ENCODE measurements at places on chromosomes 1 and 21. TPM values are rescaled to one million over a fixed set of nuclear protein-coding genes. Genes with fewer than 3 reads are reported as not detected.

The SON gene
- 347 TPM for polyA plus RNA-seq

The FCRL1 gene
- 0.06 TPM for polyA plus RNA-seq

The DIO1 gene
- 12.2 TPM for polyA plus RNA-seq

The NRIP1 gene
- polyA plus RNA-seq: 71.6 TPM

The HAPLN2 gene
- 0.13 TPM for polyA plus RNA-seq

The AHCYL1 gene
- 126 TPM for polyA plus RNA-seq

The PLA2G2D gene
- polyA plus RNA-seq: 0.06 TPM

The TOR1AIP2 gene
- 28.6 TPM for polyA plus RNA-seq

The HNRNPU gene
- polyA plus RNA-seq: 667 TPM

The DIP2A gene
- 25.8 TPM for polyA plus RNA-seq

The ELAPOR1 gene
- polyA plus RNA-seq: 2.2 TPM

- peak; percentile 1 for DNase-seq
Observed at GRCh38 chr1:11563560-11564069, 84.7 kb downstream of the DISP3 start.

DNA sequence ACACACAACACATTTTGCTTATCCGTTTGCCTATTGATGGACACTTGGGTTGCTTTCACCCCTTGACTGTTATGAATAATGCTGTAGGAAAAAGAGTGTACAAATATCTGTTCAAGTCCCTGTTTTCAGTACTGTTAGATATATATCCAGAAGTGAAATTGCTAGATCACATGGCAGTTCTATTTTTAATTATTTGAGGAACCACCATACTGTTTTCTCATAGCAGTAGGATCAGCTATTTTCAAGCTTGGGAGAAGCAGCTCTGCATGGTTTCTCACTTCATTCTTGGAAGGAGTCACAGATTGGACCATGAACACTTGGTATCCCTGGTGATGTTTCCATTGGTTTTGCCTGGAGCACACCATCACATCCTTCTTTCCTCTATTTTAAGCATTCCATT lies 114.4 kb upstream of the ZP4 start:
- DNase-seq: no peak

DNA sequence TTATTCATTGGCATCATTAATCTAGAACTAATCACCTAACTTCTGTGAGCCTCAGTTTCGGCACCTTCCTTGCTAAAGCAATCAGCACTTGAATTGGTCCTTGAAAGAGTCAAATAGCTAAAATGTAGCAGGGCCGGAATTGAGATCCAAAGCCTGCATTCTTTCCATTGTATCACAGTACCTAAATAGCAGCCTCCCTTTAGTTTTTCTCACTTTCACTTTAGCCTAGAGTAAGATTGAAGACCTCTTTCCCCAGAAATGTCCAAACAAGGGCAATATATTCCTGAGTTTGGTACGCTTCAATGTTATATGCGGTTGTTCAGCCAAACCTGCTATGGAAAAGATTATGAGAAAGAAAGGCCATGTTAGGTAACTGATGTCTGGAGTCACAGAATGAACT lies 121.9 kb upstream of the BMP8A start:
- DNase-seq: no peak

- no peak for DNase-seq
Observed at GRCh38 chr1:26281091-26281958, 1.4 kb downstream of the SH3BGRL3 start.

GRCh38 chr1:59340411-59341307 lies 43.8 kb downstream of the FGGY start:
- no peak for DNase-seq

DNA sequence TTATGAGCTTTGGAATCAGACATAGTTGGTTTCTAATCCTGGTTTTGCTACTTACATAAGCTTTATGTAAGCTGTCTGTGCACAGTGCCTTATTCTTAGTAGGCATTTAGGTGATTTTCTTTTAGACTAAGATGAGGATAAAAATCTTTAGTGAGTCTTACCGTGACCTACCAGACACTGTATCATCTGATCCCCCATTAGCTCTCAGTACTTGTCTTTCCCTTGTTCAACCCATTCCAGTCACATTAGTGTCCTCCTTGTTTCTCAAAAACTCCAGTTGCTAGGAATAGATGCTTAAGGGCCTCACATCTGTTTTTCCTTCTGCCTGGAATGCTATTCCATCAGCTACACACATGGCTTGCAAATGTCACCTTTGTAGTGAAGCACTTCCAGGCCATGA lies 18.8 kb downstream of the PPP1R12B start:
- DNase-seq: no peak

DNA sequence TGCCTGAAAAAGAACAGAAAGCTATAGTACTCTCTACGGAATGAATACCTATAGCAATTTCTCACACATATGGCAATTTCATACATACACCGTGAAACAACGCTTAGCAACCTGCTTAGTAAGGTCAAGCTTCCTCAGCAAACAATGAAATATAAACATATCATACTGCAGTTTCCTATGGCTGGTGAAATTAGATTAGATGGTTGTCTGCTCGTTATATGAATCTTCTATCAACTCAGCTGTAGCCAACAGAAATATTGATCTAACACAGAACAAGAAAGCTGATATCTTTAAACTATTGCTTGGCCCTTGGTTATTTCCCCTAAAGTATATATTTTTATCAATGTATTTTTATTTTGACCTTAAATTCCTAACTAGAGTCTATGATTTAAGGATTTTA lies 187.8 kb downstream of the SLC44A5 start:
- no peak for DNase-seq

- DNase-seq: no peak
Observed at GRCh38 chr1:203443296-203443695, 32.3 kb upstream of the PRELP start.

GRCh38 chr1:165352442-165353293 lies 3.8 kb downstream of the LMX1A start:
- no peak for DNase-seq

DNA sequence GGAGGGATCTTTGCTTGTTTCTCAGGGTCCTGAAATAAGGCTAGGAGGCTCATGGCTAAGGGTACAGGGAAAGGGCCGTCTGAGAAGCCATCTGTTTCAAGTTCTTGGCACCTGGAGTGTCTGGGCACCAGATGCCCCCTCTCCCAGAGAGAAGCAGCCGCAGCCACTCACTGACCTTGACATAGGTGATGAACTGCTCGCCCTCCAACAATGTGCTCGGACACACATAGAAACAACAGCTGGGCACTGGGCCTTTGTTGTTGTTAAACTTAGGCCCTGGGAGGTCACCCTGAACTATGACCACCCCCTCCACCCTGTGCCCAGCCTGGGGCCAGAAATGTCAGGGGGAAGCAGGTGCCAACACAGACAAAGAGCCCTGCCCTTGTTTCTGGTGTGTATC lies 9.2 kb upstream of the TNNI1 start:
- DNase-seq: no peak

GRCh38 chr21:14943616-14944015 lies 121.2 kb downstream of the NRIP1 start:
- DNase-seq: peak; percentile 13

GRCh38 chr1:201396861-201397464 lies 2.2 kb downstream of the LAD1 start:
- no peak for DNase-seq

- DNase-seq: no peak
Observed at GRCh38 chr1:236888903-236889302, 93.8 kb downstream of the MTR start.

DNA sequence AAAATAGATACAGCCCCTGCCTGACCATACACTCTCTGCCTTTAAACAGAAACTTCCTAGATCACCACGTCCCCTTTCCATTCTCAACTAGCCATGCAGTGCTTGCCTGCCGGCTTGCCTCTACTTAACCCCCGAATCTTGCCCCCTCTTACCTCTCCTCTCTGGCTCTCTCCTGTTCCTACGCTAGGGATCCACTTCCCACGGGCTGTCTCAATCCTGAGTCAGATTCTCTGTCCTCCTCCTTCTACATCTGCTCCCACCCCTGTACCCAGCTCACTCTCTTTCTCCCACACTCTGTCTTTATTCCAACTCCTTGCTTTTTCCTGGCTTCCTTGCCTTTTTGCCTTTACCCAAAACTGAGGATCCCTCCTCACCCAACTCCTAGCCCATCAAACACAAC lies 29.3 kb downstream of the ATF3 start:
- no peak for DNase-seq

- no peak for DNase-seq
Observed at GRCh38 chr1:108584428-108584856, 24.5 kb downstream of the EEIG2 start.

DNA sequence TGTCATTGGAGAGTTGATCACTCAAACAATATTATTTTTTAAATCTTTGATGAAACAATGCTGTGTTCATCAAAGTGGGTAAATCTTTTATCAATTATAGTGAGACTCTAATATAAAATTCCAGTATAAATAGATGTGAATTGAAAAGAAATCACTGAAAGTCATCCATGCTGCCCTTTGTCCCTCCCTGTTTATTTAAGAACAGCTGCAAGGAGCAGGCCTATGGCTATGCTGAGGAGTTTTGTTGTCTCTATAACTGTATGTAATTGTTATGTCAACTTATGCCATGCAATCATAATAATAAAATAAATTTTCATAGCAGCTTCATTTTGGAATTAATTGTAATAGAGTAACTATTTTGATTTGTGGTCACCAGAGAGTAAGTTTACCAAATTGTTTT lies 1272.4 kb upstream of the ADGRL4 start:
- no peak for DNase-seq

GRCh38 chr1:22689505-22689904 lies 21.1 kb upstream of the EPHB2 start:
- DNase-seq: peak; percentile 41

DNA sequence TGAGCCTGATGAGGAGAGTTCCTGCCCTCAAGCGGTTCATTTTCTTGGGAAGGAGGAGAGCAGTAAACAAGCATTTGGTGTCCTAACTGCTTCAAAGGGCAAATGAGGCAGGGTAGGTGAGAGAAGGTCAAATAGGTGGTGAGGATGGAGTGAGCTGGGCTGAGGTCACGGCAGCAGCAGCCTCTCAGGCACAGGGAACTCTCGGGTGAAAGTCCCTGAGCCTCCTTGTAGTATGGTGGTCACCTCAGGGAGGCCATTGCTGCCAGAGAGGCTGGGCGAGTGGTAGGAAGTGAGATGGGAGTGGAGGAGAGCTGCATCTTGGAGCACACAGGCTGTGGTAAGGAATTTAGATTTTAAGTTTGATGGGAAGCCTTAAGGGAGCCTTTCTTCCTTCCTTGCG lies 4.0 kb downstream of the ADARB1 start:
- no peak for DNase-seq

DNA sequence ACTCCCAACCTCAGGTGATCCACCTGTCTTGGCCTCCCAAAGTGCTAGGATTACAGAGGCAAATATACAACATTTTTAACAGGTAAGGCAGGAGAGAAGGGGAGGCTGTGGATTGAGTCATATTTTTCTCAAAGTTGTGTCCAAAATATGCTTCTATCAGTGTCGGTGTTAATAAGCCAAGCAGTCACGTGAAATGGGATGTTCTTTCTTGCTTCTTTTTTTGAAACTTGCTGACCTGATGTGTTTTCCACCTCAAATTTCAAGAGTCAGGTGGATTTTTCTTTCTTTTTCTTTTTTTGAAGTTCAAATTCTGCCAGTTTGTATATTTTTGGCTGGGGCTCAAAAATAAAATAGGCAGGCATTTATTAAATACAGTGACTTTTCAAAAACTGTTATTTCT lies 91.5 kb downstream of the PCP4 start:
- no peak for DNase-seq

GRCh38 chr1:161772397-161772796 lies 6.3 kb downstream of the ATF6 start:
- no peak for DNase-seq

DNA sequence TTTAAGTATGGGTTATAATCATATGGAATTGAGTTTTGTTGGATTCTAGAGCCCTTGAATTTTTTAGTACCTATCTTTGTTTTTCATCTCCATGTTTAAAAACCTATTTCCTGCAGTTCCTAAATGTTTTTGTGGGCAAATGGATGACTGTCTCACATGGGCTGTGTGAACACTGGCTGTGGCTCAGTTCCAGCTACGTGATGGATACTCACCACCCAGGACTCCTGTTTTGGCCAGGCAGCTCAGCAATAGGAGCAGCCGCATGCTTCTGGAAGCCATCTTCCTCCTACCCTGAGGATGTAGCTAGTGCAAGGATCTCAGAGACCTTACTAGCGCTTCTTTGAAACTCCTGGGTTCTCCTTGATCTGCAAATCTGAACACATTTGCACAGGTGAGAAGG lies 2.8 kb downstream of the REG4 start:
- no peak for DNase-seq

DNA sequence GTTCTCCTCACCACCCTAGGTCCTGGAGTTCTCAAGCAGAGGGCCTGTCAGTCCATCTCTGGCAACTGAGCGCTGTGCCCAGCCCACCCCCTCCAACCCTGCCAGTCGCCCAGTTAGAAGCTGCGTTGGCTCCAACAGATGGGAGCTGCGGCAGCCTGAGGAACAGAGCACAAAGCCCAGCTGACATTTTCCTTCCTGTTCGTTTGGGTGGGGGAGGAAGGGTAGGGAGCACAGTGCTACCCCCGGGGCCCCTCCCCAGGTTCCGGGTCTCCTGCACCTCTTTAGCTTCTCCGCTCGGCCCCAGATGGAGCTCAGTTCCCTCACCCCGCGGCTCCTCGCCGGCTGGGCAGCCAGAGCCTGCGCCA lies 1.4 kb downstream of the LRRN2 start:
- no peak for DNase-seq

DNA sequence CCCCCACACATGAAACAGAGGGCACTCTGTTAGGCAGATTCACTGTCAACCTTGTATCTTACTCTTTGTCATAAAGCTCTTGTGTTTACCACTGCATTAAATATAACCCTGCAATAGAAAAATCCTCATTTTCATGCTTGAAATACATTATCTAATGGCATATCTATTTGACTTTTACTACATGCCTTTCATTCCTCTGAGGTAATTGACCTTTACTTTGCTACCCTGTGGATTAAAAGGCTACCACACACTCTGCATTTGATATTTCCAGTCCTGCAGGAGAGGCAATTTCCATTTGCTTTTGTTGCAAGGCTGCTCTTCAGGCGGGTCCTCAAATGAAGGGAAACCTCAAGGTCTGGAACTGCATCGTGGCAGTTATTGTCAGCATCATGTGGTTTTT lies 238.0 kb downstream of the NTNG1 start:
- DNase-seq: no peak

GRCh38 chr1:15388201-15388880 lies 21.3 kb upstream of the EFHD2 start:
- DNase-seq: no peak

- no peak for DNase-seq
Observed at GRCh38 chr1:41918450-41919043, at the start of gene HIVEP3. Gene HIVEP3 (minus strand): TSS chr1:41918922.
